Stimulated activated CD8-positive, alpha-beta memory T cell treated with anti-CD3 and anti-CD28 coated beads, Interleukin-4, amount 100 ng/mL, for 24 hours (primary cell): ENCODE measurements at places on chromosomes 4 and X.

- no peak for DNase-seq
These were observed 128.9 kb downstream of the DKK2 start for GRCh38 chr4:106907216-106907615.

DNA sequence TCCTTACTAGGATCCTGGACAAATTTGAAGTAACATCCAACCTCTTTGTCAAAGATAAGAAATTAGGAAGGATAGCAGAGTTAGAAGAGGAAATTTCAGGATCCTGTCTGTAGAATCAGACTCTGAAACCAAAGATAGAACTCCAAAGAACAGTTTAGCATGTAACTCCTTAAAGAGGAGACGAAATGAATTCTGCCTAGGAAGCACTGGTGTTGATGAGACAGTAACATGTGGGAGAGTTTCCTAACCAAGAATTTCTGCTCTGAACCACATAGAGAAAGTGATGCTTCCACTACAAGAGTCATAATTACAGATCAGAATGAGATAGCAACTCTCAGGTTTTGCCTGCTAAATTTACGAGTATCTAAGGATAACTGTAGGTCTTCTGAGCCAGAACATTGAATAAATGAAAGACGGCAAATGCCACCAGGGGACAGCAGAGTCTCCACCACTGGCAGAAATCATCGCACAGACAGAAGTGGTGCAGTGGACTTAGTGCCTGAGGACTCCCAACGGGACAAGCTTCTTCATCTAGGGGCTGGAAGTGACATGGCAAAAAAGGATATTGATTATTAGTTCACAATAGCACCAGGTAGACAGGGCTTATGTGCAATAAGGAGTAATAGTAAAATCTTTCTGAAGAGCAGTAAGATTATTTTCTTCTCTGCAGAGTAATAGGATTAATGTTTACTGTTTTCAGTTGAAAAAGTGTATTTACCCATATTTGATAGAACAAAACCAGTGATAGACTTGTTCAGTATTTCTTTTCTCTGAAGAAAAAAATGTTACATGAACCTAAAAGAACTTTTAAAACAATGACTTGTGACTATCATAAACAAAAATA, 6.7 kb upstream of the PPID start:
- peak; percentile 5 for DNase-seq

- DNase-seq = no peak
These were observed 99.4 kb downstream of the HPGD start for GRCh38 chr4:174422893-174423256.

DNA sequence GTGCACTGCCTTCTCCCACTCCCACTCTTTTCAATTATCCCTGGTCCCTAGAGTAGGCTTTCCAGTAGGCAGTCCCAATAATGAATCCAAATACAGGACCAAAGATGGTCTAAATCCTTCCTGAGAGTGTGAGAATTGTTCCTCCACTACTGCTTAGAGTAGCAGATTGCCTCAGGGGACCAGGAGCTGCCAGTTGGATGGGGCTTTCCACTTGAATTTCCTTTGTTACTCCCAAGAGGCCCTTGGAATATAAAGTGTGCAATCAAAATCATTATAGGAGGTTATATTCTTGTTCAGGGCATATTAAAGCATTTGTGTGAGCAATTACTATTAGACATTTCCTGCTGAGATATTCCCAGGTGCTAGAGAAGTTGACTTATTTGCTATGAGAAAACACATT, 156.6 kb upstream of the TLL1 start:
- DNase-seq = no peak

DNA sequence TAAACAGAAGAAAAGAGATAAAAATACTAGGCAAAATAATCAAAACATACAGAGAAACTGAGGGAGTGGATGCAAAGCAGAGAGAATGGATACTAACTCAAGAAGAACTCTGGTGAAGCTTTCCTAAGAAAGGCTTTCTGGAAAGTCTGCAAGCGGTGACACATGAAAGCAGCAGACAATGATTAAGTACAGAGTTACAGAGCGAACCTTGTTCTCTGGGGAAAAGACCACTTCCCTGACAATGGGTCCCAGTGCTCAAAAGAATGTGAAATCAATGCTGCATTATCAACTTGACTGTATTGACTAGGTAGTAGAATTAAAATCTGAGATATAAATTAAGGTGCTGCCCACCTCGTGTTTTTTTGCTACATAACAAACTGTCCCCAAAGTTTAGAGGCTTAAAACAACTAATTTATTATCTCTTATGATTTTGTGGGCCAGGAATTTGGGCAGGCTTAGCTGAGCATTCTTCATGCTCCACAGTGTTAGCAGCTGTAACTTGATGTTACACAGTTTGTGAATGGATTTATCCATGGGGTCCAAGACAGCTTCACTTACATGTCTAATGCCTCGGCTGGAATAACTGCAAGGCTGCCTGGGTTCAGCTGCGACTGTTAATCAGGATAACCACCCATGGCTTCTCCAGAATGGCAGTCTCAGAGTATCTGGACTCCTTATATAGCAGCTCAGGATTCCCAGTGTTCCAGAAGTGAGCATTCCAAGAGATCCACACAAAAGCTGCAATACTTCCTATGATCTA, 106.9 kb upstream of the INPP4B start:
- no peak for DNase-seq

GRCh38 chr4:149766135-149766534, 49.5 kb downstream of the IQCM start:
- DNase-seq = no peak
